ENCODE measurements at places on chromosomes 7 and 10.

- DNase-seq, result no peak
Measured at GRCh38 chr7:93030605-93031225, 87.1 kb downstream of the SAMD9 start.

- no peak for DNase-seq
Measured at GRCh38 chr7:867001-867405, 9.4 kb upstream of the GET4 start.

DNA sequence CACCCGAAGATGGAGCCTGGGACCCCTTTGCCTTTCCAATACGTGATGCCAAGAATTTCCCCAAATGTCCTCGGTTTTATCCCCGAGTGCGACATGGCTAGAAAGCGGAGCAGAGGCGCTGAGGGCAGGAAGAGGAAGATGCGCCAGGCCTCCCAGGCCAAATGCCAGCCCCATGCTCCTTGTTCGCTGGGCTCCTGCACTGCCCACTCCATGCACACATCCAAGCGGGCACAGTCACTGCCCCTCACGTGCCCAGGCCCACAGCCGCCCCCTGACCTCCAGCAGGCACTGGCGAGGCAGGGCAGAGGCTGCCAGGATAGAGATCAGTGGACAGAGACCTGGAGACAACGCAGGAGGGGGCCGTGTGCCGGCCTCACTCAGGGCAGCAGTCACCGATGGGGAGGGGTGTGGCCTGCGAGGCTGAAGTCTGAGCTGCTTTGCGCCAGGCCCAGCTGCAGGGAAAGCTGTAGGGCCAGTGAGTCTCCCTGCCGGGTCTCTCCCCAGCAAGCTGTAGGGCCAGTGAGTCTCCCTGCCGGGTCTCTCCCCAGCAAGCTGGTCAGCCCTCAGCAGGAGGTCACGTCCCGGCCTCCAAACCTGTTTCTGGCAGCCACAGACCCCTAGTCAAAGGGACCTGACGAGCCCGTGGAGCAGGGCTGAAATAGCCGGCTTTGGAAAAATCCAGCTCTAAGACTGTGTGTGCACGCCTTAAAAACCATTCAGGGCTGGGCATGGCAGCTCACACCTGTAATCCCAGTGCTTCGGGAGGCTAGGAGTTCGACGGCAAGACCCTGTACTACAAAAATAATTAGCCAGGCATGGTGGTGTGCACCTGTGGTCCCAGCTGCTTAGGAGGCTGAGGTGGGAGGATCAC is 100.6 kb upstream of the DIP2C start:
- DNase-seq, result no peak

GRCh38 chr10:70575874-70576802 is 26.4 kb downstream of the PRF1 start:
- DNase-seq, result peak; percentile 77

- DNase-seq, result no peak
Measured at GRCh38 chr7:19957664-19958063, 184.2 kb upstream of the TMEM196 start.

- DNase-seq, result no peak
Measured at GRCh38 chr10:71971769-71972555, 7.8 kb downstream of the CHST3 start.

GRCh38 chr7:159022238-159022993 is 122.3 kb downstream of the VIPR2 start:
- no peak for DNase-seq

- no peak for DNase-seq
Measured at GRCh38 chr10:132675031-132675740, 110.8 kb downstream of the NKX6-2 start.

GRCh38 chr7:129550693-129551360 is 48.5 kb downstream of the SMKR1 start:
- no peak for DNase-seq

DNA sequence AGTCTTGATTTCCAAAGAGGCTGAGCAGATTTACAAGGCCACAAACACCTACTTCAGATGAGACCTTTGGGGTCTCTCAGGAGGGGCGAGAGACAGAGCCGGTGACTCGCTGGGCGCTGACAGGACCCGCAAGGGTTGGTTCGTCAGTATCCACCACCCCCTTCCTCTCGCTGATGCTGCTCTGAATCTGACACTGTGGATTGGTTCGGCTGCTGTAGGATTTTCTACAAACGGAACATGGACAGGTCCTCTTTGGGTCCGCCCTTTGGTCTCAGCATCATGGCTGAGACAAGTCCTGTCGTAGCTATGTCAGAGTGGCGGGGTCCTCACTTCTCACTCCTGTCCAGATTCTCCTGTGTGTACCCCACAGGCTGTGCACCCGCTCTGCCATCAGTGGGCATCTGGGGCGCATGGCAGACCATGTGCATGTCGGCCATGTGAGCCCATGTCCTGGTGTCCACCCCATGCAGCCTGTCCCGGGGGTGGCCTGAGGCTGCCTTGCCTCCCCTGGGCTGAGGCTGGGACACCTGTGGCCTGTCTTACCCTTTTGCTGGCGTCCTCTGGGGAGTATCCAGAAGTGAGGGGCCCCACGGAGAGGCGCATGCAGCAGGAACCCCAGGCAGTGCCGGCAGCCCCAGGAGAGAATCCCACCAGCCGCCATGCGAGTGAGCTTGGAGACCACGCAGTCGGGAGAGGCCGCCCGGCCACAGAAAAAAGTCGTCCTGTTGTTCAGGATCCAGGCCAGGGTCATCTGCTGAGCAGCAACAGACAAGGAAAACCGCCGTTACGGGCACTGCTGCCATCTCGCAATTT is 21.6 kb upstream of the FAM20C start:
- no peak for DNase-seq

- no peak for DNase-seq
Measured at GRCh38 chr10:128483216-128483615, 357.0 kb upstream of the MKI67 start.

DNA sequence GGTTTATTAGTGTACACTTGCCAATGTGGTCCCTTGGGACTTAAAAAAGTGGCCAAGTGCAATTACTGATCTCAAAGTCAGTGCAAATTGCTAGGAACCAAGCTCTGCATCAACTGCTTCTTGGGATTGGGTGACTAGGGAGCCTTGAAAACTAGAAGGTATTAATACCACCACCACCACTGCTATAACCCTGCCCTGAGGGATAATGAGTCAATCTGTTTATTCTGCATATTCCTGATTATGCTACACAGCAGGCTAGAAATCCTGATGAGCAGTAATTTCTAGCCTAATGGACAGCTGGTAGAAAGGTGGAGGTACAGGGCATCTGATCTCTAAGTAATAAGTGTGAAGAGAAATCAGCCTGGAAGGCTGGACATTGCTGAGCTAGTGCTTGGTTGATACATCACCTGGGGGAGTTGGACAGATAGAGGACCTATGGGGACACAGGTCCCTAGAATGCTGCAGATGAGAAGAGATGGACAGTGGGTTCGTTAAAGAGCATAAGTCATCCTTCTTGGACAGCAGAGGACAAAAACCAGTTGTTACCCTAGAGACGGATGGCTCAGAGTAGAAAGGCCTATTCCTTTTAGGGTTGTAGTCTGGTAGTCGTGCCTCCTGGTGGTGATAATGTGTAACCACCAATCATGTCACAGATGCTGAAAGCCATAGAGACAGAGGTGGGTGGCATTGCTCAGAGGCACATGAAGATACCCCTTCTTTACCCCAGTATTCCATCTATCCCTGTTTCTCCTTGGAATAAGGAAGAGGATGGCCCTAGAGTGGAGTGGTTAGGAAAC is 554.8 kb downstream of the SORCS1 start:
- no peak for DNase-seq

DNA sequence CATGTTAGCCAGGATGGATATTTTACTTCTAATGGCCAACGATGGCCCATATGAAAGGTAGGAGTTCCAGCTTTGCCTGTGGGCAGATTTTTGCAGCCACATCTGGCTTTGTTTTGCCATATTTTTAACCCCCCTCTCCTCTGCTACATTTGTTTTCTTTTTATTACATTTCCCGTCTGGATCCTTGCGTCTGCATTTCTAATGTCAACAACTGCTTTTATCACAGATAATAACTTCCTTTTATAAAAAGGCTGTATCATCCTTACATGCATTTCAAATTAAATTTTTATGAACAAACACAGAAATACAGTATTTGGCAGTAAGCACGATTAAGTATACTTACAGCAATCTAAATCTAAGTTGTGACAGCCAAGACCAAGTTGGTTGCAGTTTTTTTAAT is 156.0 kb downstream of the BAMBI start:
- DNase-seq, result no peak

GRCh38 chr7:44104860-44105771 is 971 bp downstream of the AEBP1 start:
- DNase-seq, result peak; percentile 81

DNA sequence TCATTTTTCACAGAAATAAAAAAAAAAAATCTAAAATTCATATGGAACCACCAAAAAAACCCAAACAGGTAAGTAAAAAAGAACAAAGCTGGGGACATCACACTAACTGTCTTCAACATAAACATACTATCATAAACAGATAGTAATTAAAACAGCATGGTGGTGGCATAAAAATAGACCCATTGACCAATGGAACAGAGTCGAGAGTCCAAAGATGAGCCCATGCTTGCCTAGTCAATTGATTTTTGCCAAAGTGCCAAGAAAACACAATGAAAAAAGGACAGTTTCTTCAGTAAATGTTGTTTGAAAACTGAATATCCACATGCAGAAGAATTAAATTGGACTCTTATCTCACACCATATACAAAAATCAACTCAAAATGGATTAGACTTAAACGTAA is 513.2 kb upstream of the PHF14 start:
- DNase-seq, result no peak

GRCh38 chr10:48506147-48506917 is 98.5 kb downstream of the ARHGAP22 start:
- no peak for DNase-seq

DNA sequence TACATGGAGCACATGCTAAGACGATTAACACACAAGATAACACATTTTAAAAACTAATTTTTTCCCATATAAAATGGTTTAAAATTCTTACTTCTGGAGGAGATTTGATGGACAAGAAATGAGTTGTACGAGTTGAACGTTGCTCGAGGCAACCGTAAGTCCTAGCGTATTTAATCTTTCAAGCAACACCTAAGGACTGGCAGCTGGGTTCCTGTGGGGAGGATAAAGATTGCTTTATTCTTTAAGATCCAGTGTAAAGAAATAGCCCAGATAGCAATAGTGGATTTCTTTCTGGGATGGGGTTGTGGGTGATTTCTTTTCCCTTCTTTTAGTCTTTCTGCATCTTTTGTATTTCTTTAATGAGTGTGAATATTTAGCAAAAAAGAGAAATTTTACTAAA is 9.8 kb downstream of the TBXAS1 start:
- DNase-seq, result no peak

DNA sequence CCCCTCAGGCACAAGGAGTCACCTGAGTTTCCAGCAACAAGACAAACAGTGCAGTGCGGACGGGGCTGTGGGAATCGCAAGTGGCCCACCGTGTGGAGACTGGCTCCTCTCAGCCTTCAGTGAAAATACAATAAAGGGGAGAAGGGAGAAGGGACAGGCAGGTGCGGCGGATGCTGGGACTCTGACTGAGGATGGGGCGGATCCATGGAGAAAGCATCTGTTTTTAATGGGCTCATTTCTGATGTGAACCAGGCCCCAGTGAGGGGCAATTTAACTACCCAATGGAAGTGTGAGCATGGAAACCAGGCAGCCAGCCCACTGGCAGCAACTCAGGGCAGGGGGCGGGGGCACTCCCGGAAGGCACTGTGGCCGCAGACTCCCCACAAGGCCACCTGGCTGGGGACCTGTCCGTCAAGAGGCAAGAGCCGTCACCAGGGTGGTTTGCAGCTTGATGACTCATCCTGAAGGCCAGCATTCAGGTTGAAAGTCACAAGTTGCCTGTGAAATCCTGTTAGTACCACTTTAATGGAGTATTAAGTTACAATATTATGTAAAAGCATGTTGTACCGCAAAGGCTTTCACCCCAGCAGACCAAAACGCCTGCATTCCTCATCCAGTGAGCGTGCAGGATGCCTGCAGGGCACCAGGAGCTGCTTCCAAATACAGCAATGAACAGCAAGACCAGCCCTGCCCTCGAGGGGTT is 476.4 kb downstream of the PTPRN2 start:
- DNase-seq, result no peak

DNA sequence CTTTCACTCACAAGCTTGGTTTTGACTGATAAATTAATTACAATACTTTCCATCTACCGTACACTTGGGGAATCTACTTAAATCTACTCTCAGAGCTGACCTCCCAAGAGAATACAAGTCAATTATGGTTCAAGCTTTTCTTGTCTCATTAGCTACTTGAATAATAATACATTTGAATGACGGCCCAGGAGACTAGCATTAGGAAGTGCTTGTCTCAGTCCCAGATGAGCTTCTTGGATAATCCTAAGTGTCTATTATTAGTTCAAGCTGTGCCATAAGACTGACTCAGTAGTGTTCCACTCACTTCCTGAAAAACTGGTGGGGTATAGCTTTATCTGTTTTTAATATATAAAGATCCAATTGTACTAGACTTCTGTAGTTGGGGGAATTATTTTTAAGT is 100.2 kb downstream of the GNAT3 start:
- DNase-seq, result no peak

- no peak for DNase-seq
Measured at GRCh38 chr7:156746891-156747290, 106.3 kb downstream of the RNF32 start.

GRCh38 chr10:86316274-86316835 is 50.2 kb downstream of the GRID1 start:
- DNase-seq, result no peak

- no peak for DNase-seq
Measured at GRCh38 chr7:45057878-45058277, 30.9 kb downstream of the NACAD start.

GRCh38 chr7:128137181-128137580 is 103.9 kb upstream of the LEP start:
- DNase-seq, result peak; percentile 5

DNA sequence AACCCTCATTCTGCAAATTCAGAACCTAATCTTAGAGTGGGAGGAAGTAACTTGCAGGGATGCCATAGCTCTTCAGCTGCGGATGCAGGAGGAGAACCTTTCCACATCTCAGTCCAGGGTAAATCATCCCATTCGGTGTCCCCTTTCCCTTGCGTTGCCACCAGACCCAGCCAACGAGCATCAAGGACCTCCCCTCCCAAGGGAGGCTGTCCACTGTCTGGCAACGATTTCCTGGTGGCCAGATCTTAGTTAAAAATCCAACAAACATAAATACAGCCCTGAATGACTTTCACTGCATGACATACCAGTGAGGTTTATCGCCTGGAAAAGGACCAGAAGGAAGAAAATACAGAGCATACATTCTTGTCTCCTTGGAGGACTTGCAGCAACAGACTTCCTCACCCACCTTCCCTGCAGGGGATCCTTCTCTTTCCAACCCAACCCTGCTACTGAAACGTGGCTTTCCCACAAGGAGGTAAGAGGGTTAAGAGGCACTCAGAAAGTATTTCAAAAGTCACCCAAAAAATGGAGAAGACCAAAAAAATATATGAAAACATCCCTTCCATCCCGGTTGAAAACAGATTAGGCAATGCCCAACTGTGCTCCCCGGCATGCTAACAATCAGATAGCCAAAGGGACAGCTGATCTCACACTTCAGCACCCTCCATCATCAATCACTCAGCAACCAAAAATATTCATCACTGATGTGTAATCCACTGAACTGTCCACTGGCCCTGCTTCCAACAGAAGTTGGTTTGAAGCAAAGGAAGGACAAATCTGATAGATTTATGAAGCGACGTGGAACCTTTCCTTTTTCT is 206.6 kb downstream of the TNS3 start:
- DNase-seq, result no peak
